NCI-H187 treated with DMSO at 0.1 percent for 48 hours (cell line): ENCODE measurements at places on chromosomes 3 and 15.

DNA sequence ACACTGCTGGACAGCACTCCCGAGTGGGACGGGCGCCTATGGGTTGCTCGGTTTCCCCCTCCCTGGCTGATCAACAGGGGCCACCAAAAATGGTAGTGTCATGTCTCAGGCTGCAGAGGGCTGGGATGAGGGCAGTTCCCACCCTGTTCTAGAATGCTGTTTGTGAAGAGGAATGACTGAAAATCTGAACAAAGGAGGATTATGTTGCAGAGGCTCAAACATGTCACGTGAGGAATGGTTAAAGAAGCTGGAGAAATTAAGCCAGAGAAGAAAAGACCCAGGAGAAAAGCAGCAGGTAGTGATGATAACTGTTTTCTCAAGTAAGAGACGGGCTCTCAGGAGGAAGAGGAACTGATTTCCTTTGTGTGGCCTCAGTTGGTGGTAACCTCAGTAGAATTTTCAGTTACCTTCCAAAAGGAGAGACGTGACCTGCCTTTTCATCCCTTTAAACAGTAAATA is 10.4 kb downstream of the SPG21 start:
- DNase-seq = no peak

DNA sequence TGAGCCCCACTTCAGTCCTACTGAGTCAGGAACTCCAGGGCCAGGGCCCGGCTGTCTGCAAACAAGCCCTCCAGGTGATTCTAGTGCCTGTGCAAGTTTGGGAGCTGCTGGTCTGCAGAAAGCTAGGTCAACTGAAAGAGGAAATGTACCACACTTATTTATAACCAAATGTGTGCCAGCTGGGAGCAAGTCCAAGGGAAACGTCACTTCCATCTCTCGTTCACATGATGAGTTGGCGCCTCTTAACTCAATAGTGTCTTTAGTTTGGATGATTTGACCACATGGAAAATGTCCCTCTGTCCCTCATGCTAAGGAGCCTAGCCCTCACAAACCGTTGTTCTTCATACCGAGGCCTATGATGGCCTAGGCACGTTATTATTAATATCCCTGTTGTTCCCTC is 43.2 kb downstream of the GOLGA8S start:
- DNase-seq = no peak

- DNase-seq = no peak
These were observed 558.7 kb downstream of the MAGI1 start for GRCh38 chr3:65479990-65480389.

GRCh38 chr15:74431645-74432044 is 2.1 kb downstream of the SEMA7A start:
- DNase-seq = no peak

DNA sequence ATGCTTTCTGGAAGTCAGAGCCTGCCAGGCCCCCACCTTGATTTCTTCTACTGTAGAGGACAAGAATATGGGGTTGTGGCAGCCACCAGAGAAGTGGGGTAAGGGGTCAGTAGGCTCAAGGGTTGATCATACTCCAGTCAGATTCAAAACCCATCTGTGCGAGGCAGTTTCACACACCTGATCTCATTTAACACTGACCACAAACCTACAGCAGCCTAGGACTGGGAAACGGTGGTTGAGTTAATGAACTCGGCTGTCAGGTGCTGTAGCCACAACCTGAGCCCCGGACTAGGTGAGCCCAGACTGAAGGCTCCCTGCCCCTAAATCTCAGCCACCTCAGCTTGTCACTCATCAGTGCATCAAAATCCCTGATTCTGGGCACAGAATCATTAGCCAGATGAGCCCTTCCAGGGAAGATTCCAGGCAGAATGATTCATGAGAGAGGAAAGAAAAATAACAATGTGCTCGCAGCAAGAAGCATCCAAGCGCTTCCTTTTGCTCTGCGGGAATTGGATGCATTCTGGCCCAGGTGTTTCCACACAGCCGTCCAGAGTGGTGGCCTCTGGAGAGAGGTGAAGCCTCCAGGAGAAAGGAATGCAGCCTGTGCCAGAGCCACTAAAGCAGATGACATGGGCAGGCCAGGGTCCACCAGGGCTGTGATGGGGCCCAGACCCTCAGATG is 102.1 kb downstream of the SRGAP3 start:
- DNase-seq = no peak

DNA sequence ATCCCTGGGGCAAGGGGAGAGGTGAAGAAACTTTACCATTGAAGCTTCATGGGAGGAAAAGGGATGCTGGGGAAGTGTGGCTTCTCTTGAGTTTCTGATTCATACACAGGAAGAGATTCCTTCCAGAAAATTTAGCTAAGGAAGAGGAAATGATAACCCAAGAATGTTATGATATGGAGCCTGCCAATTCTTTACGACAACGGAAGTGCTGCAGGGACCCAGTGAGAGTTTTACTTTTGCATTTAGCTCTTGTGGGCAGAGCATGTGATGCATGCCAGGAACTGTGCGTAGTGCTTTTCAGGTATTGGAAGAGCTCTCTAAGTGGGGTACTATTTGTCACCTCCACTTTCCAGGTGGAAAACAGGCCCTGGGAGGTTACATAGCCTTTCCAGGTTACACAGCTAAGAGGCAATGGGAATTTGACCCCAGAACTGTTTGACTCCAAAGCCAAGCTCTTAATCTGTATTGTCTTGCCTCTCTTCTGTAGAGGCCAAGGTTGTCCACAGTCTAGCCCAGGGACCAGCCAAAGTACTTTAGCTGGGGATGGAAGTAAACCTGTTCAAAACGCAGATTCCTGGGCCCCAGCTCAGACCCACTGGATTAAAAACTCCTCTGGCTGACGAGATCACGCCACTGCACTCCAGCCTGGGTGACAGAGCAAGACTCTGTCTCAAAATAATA is 23.0 kb downstream of the CMTM7 start:
- DNase-seq = no peak

DNA sequence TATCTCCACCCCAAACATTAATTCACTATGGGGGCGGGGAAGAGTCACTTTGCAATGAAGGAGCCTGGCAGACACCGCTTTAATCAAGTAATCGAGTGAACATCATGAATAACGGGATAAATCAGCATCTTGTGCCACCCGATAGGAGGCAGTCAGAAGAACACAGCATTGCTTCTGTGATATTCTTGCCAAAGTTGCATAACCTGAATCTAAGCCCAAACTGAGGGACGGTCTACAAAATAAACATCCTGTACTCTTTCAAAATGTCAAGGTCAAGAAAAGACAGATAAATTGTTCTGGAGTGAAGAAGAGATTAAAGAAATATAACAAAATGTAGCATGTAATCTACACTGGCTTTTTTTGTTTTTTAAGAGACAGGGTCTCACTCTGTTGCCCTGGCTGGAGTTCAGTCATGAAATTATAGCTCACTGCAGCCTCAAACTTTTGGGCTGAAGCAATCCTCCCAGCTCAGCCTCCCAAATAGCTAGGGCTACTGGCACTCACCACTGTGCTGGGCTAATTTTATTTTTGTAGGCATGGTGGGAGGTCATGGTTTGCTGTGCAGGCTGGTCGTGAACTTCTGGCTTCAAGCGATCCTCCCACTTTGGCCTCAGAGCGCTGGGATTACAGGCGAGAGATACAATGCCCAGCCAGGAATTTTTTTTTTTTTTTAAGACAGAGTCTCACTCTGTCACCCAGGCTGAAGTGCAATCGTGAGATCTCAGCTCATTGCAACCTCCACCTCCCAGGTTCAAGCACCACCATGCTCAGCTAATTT is 20.1 kb upstream of the VWA5B2 start:
- no peak for DNase-seq

- no peak for DNase-seq
These were observed 19.6 kb downstream of the PARP6 start for GRCh38 chr15:72252663-72253299.

DNA sequence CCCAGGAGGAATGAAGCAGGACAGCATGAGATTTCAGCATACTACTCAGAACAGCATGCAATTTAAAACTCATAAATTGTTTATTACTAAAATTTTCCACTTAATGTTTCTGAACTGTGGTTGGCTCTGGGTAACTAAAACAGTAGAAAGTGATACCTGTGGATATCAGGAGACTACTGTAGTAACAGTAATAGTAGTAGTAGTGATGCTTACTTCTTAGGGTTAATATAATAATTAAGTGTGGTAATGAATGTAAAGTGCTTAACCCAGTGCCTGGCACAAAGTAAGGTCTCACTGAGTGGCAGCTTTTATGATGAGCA is 117.3 kb downstream of the NR1I2 start:
- no peak for DNase-seq

DNA sequence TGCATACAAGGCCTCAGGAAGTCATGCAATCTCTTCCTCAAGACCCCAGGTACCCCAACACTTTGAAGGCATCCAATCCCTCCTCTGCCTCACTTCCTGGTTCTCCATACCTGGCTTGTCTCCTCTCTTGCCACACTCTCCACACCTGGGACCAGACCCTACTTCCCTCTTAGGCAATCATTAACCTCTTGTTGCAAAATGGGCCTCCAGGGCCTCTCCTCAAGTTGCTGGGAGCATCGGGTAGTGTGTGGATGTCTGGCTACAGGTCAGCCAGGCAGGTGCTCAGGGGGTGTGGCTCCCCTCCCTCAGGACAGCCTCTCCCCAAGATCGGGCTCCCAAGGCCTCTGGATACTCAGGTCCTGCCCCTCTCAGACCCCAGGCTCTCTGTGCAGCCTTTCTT is 8.6 kb downstream of the PLA2G4E start:
- DNase-seq = no peak

DNA sequence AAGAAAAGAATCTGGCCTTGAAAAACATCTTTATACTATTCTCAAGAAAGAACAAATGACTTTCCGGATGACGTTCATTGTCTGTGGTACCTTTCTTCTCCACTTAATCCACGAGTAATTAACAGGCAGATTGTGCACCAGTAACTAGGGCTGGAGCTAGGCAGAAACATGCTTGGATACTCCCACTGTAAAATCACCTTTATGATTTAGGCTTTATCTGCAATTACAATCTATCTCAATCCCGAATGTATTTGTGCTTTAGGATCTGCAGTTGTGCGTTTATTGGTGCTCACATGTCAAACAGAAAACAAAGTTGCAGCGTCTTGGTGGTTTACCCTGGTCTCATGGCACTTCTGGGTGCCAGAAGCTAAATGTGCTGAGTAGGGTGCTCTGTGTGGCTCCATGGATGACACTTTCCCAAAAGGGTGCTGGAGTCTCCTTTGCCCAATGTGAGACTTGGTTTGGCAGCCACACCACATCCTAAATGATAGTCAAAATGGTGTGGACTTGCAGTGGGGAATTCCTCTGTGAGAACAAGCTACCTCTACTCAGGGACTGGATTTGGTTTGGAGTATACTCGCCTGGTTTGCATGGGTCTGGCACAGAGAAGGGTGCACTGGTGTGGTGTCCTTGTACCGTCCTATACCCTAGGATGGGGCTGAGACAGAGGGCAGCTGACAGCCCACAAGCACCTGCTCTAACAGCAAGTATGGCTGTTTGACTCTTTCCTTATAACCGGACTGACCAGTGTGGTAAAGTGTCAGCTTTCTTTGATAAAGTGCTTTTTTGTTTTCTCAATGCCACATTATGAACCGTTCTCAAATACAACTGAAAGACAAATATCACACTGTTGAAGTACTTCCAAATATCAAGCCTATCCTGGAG is 7.7 kb downstream of the SERP1 start:
- no peak for DNase-seq

DNA sequence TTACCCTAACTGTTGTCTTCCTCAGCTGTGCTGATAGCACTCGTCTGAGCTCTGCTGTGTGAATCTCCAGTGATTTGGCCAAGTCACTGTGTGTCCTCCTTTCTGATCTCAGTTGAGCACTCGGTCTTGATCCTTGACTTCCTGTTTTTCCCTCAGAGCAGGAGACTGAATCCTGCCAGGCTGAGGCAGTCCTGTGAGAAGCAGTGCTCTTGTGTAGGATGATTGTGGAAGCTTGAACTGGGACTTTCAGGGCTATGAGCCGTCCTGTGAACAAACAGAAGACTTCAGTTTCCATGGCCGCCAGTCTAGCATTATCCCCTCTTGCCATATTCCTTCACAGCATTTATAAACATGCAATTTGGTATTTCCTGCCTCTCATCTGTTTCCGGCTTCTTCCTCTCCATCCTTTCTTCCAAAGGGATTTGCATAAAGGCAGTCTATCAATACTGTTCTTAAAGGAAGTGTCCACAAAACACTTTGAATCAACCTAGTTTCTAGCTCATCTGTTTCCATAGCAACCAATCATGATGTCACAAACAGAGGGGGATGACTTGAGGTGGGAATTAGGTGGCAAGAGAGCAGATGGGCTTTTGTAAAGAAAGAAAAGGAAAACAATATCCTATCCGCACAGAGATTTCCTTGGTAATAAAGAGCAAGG is 237.2 kb downstream of the AGBL1 start:
- DNase-seq = no peak

- DNase-seq = no peak
These were observed 75.2 kb downstream of the LRIG1 start for GRCh38 chr3:66425576-66426114.

GRCh38 chr15:81133782-81134461 is at the start of gene CFAP161:
TSS of gene CFAP161 (plus strand) at chr15:81134270. CDS start at chr15:81134330, 60 bp downstream.
- no peak for DNase-seq

DNA sequence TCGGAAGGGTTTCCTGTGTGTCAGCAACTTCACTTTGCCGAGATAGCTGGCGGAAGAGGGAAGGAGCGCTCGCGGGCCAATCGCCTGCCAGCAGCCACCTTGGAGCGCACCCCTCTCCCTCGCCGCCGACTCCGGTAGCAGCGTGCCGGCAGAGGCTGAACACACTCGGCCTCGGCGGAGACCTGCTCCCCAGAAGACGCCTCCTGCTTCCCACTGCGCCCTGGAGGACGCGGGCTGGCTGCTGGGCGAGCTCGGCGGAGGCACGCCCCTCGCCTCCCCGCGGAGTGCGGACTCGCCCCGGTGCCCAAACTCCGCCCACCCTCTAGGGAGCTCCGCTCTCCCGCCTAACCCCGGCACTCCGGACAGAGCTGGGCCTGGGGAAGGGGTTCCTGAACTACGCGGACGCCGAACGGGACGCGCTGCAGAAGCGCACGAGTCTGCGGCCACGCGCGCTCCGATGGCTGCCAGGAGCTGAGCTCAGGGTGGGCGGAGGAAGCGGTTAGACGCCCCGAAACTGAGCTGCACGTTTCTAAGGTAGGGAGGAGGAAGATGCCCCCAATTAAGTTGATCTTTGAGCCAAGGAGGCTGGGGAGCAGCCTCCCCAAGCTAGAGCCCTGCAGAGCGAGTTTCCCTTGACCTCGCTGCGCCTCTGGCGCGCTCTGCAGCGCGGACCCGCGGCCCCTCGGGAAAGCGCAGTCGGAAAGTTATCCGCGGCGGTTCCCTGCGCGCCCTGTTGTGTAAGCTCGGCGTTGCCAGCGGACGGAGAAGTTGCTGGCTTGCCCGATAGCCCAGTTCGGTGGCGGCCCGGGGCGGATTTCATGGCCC is at the start of gene P2RY1:
Gene P2RY1 (plus strand): TSS at position 356 of the 825 bp plus-strand sequence. CDS start 652 bp downstream, outside the sequence.
- no peak for DNase-seq

DNA sequence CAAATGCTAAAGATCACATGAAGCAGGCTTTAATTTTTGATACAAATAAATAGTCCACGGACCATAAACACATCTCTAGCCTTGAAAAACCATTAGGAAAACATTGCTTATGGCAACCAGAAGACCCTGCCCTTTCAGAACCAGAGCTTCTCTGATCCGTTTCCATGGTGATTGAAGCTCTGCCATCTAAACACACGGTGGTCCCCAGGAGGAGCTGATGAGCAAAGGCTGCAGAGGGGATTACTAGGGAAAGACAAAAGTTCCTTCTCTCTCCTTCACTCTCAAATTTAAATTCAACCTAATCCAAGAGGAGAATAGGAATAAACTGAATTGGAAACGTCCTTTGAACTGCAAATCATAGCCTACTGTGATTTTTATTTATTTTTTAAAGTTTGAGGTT is 122.0 kb upstream of the ATP10A start:
- DNase-seq = no peak
